ENCODE measurements at places on chromosomes 1 and 21.

DNA sequence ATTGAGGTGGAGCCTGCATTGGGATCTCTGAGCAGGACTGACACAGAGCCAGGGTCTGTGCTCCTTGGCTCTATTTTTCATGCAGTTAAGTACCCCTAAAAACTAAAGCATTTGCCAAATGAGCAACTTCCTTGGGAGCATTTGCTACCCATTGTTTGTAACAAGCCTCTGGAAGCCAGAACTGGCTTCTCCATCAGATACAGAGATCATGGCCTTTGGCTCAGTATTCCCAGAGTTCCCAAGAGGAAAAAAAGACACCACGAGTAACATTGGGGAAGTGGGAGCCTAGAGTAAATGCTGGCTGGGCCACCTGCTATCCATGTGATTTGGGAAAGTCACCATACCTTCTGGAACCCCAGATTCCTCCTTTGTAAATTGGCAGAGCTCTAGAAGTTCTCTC, 44.8 kb downstream of the OPTC start:
- DNase-seq = no peak

DNA sequence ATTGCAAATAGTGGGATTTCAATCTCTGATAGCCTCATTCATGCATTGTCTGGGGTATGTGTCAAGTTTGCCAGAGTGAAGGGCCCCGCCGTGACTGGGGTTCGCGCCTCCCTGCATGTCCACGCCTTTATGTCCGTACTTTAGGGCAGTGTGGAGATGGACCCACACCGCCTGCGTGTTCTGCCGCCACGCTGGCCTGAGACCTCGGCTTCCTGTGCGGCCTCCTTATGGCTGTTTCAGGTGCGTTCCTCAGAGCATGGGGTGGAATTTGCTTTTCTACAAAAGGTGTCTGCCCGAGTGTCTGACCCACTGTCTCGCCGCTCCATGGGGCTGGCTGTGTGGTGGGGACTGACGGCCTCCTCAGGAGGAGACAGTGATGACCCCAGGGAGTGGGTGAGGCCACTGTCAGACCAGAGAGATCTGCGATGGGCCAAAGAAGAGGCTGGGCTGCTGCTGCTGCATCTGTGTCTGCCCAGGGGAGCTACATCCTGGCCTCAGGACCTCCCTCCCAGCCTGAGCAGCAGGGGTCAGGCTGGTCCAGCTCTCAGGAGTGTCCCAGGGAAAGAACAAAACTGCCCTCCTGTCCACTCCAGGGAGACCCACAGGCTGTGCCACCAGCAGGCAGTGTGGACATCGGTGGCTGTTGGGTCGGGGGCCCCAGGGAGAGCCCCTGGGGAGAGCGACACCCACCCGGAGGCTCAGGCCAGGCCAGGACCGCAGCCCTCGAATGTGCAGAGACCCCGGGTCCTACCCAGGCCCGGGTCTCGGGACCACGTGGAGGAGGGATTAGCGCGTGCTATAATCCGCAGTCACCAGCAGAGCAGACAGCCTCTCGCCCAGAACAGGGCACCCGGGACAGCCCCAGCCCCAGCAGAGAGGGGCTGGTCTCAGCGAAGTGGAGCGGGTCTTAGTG, 9.8 kb upstream of the SLC19A1 start:
- DNase-seq = no peak

DNA sequence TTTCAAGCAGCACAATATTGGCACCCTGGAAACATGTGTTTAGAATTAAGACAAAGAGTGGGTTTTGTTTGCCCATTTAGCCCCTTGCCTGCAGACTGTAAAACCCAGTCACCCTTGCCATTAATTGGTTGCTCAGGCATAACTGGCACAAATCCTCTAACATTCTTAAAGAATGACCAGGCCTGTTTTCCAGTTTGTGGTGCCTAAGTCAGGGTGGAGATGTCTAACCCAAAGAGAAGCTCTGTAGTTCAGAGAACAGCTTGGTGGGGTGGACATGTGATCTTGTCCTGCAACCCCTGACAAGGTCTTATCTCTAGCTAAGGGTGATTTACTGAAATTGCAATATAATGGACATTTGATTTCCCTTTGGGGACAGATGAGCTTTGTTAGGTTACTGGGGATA, 8.8 kb upstream of the ANGPTL7 start:
- no peak for DNase-seq

DNA sequence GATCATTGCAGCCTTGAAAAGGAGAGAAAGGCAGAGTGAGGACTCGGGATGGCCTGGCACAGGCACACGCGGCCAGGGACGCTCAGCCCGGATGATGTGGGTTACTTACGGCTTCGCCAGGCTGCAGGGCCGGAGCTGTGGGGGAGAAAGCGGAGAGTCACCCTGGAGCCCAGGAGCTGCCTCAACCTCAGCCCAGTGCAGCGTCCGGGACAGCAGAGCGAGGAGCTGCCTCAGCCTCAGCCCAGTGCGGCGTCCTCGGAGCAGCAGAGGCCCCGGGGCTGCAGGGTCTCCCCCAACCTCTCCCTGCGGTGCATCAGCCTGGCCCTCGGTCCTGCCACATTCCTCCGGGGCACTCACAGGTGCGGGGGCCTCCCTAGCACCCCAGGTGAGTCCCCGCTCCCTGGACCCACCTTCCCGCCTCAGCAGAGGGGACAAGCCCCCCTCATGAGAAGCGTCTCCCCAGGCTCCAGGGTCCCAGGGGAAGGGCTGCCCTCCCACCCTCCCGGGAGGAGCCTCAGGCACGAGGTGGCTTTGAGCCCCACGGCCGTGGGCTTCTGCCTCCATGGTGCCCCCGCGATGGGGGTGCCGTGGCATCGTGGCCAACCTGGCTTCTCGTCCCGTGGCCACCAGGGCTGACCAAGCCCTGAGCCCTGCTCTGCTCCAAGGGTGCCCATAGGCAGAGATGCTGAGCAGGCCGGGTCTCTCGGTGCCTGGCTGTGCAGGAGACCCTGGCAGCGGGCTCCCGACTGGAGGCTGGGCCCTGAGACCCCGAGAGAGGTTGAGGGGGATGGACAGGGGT, 10.5 kb upstream of the RNF223 start:
- DNase-seq = no peak

GRCh38 chr1:178539291-178539690, 26.4 kb downstream of the TEX35 start:
- no peak for DNase-seq
